ENCODE measurements at places on chromosomes 3 and 15.

DNA sequence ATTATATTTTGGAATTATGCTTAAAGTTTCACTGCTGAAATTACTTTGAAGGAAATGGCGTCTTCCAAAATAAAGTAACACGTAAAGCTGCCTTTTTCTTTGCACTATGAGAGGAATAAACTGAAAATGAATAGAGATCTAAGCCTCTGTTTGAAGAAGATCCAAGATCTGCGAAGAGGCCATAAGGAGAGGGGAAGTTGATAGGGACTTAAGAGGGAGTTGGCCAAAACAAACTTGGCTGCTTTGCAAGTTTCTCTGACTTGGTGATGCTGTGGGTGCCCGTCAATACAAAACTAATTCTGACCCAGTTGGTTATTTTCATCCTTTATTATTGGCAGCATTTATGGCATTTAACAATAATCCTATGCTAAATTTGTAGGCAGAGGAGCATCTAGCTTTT lies 190.2 kb upstream of the GBE1 start:
- no peak for DNase-seq

- DNase-seq = no peak
Measured at GRCh38 chr15:47685141-47685870, 32.0 kb upstream of the SEMA6D start.

DNA sequence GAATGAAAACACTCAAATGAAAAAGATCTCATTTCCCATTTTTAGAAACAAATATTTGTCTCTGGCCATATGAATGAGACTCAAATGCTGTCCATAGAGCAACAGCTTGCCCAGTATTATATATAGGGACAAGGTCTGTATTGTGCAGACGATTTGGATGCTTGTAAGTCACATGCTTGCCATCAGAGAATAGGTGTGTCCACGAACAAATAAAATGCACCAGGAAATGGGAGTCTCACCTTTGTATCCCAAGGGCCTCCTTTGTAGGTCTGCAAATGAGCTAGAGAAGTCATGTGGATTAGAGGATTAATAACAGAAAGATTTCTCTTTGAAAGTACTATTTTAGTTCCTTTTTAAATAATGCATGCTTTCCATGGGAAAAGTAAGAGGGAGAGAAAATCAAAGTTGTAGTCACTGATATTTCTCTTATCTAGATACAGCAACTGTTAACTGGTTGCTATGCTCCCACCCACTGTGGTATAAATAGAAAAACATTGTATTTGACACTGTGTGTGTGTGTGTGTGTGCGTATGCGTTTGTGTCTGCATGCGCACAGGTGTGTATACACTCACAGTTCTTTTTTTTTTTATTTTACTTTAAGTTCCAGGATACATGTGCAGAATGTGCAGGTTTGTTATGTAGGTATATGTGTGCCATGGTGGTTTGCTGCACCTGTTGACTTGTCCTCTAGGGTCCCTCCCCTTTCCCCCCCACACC lies 383.4 kb upstream of the ARRDC4 start:
- no peak for DNase-seq

DNA sequence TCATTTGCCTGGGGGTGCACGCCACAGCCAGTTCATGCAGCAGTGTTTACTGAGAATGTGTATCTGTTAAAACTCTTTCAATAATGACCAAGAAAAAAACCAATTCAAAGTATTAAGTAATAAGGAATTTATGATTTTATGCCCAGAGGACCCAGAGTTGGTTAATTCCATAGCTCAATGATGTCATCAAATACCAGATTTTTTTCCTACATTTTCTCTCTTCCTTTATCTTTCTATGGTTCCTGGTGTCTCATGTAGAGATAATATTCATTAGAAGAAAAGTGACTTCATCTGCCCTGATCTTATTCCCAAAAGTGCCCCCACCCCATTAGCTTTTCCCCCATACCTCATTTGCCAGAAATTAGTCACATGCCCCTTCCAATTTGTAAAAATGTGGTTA lies 44.6 kb upstream of the LMCD1 start:
- DNase-seq = no peak

DNA sequence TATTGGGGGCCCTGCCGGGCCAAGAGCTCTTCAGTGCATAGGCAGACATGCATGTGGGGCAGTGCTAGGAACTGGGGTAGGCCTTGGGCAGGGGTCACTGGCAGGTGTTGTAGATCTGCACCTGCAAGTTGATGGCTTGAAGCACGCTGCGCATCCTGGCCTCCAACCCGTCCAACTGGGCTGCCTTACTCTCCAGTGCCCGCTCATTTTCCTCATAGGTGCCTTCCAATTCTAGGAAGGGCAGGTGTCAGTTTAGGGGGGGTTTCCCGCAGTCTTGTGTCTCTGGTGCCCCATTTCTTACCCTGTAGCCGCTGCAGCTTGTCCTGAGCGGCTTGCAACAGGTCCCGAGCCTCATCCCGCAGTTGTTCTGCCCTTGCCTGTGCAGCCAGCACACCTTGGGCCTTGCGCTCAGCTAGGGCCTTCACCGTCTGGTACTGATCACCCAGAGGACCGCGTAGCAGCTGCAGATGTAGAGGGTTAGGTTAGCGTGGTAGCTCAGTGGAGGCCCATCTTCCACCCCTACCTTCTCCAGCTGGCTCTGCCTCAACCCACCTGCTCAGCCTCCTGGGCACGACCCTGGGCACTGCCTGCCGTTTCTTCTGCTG lies 611 bp upstream of the USP19 start:
- DNase-seq = no peak

- no peak for DNase-seq
Measured at GRCh38 chr15:81940467-81941451, 105.1 kb downstream of the MEX3B start.

- no peak for DNase-seq
Measured at GRCh38 chr15:69531665-69532027, 79.0 kb downstream of the RPLP1 start.

Data from stimulated activated CD4-positive, alpha-beta T cell treated with anti-CD3 and anti-CD28 coated beads, Interleukin-1b, Interleukin-23, amount 100 ng/mL, for 24 hours (primary cell).